ENCODE measurements at places on chromosomes 12 and 14.

DNA sequence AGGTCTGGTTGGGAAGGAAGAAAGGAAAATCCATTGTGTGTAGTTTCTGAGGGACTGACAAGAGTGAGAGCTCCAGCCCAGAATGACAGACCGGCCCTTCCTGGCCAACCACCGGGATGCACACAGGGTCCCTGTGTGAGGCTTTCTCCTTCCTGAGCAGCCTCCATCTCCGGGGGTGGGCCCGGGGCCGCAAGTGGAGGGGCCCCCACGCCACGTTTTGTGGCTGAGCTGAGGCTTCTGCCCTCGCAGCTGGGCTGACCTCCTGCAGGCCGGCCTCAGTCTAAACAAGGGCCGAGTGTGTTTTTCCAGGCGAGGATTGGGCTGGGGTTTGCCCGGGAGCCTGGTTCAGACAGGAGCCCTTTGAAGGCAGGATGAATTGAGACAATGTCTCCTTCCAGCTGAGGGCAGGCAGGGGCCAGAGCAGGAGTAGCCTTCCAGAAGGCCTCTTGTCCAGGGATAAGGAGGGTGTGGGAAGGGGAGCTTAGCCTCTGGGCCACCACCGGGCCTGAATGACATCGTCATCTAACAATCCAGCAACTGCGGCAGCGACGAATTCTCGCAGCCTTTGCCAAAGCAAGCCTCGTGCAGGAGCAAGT, 96.5 kb upstream of the NCOR2 start:
- DNase-seq: no peak

GRCh38 chr12:57165741-57166140, 18.3 kb upstream of the LRP1-AS start:
- peak; percentile 68 for DNase-seq

DNA sequence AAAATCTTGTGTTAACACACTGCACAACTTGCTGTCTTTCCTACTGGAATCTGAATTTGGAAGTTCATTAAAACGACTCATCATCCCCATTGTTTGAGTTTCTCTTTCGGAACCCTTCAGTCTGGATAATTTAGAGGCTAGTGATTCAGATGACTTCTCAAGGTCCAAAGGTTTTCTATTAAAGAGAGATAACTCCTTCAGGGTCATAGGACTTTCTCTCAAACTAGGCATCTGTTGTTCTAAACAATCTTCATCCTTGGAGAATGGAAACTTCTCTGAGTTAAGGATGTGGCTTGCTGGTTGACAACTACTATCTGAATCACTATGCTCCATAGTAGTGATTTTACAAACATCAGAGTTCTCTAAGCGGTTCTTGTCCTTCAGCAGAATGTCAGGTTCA, 4.4 kb downstream of the MLH3 start:
- no peak for DNase-seq

GRCh38 chr14:90924621-90925340, 108.6 kb upstream of the TTC7B start:
- DNase-seq: no peak

- no peak for DNase-seq
These were observed 26.0 kb upstream of the LTBP2 start for GRCh38 chr14:74638066-74638465.

DNA sequence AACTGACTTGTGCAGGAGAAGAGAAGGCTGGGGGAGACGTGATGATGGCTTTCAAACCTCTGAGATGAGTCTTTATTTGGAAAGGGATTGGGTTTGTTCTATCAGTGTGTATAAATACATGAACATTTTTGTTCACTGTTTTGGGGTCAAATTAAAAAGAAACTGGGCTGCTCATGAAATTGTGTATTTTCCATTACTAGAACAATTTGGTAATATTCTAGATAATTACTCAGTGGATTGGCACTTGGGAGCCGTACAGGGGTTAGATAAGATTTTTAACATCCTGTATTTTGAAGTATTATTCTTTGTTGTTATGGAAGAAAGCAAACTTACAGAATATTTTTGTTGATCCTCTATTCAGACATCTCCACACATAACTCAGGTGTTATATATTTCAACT, 340.6 kb downstream of the PRKD1 start:
- DNase-seq: no peak

DNA sequence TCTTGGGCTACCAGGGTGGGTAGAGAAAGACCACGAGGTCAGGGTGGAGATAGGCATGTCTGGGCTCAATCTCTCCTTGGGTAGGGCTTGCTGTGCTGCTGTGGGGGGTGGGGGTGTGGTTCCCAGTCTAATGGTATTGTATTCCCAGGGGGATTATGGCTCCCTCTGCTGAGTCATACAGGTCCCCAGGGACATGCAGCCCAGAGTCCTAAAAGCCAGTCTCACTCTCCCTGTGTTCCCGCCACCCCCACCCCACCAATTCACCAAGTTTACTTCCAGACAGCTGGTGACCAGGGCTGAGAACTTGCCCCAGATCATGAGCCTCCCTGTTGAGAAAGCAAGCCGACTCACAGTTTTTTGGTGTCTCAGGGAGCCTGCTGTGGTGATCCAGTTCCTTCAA, 367.6 kb downstream of the C12orf75 start:
- no peak for DNase-seq

- DNase-seq: peak; percentile 35
These were observed 45.0 kb downstream of the SYNE3 start for GRCh38 chr14:95471476-95471875.

DNA sequence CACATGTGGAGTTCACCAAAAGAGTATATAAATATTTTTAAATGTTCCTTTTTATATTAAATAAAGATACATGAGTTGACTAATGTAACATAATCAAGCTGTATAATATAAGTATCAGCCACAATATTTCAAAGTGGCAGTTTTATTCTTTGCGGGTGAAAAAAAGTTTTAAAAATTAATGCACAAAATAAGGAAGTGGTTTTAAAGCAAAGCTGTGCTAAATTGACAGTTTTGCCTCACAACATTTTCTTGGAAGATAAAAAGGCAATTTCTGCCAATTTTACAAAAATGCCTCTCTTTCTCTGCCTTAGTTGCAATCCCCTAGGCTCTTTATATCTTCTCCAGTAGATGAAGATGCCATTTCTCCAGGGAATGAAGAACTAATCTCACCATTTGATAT, 719.1 kb downstream of the C12orf50 start:
- no peak for DNase-seq
